ENCODE measurements at places on chromosomes 2 and 18. TPM values are rescaled to one million over a fixed set of nuclear protein-coding genes. Genes with fewer than 3 reads are reported as not detected.

DNA sequence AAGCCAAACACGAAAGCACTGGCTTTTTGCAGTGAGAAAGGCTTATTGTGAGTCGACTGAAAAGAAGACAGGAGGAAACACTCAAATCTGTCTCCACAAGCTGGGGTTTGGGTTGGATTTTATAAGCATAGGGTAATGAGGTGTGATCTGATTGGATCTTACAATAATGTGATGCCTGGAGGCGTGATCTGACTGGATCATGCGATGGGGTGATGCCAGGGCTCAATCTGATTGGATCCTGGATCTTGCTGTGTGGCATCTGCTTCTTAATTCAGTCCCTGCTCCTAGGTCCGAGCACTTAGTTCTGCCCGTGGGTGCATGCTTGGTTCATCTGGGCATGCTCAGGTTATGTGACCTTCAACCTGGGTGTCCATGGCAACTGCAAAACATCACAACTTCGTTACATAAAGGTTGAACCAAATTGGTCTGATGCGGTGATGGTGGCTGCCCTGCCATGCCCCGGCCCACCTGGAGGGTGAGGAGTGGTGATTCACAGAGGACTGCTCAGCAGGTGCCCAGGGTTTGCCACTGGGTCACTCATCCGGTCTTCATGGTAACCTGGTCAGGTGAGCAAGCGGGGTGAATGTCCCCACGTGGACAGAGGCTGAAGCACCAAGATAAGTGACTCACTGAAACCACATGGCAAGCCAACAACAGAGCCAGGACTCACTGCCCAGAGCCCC lies 111.0 kb downstream of the KCNF1 start:
- no peak for DNase-seq

GRCh38 chr2:221527776-221528309 lies 44.3 kb downstream of the EPHA4 start:
- DNase-seq, result no peak

DNA sequence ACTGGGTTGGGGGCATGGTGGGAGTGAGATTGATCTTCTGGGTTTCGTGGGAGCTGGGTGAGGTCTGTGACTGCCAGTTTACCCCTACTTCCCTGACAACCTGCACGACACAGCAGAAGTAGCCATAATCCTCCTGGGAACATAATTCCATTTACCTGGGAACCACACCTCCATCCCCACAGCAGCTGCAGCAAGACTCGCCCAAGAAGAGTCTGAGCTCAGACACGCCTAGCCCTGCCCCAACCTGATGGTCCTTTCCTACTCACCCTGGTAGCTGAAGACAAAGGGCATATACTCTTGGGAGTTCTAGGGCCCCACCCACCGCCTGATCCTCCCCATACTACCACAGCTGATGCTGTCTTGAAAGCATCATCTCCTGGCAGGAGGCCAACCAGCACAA lies 43.8 kb downstream of the FLACC1 start:
- no peak for DNase-seq

ANKMY1 gene
- total RNA-seq, result 22.4 TPM

MAP3K2 gene
- 55.9 TPM for total RNA-seq
